ENCODE measurements at places on chromosomes 11 and 22. TPM values are rescaled to one million over a fixed set of nuclear protein-coding genes. Genes with fewer than 3 reads are reported as not detected.
A peak's percentile ranks its signal among the peaks of the same experiment; 100 is the strongest.

- peak; percentile 93 for DNase-seq
These were observed at the start of gene FBXO3 for GRCh38 chr11:33773987-33774735. Gene FBXO3, minus strand, starts transcription at chr11:33774520. Its CDS starts 23 bp downstream, at chr11:33774497.

GRCh38 chr11:65606876-65607613, 7.0 kb downstream of the MAP3K11 start:
- peak; percentile 21 for DNase-seq

The GVQW3 gene
- total RNA-seq, result 16.5 TPM

The CACNA1I gene
- 0.17 TPM for total RNA-seq

The ETS1 gene
- 503 TPM for total RNA-seq

The CALCA gene
- total RNA-seq, result not detected

- DNase-seq, result no peak
These were observed 16.7 kb upstream of the TMEM123 start for GRCh38 chr11:102469196-102469821.

- no peak for DNase-seq
These were observed 189.3 kb upstream of the NECTIN1 start for GRCh38 chr11:119918347-119918746.

The MAML2 gene
- total RNA-seq, result 0.26 TPM

DNA sequence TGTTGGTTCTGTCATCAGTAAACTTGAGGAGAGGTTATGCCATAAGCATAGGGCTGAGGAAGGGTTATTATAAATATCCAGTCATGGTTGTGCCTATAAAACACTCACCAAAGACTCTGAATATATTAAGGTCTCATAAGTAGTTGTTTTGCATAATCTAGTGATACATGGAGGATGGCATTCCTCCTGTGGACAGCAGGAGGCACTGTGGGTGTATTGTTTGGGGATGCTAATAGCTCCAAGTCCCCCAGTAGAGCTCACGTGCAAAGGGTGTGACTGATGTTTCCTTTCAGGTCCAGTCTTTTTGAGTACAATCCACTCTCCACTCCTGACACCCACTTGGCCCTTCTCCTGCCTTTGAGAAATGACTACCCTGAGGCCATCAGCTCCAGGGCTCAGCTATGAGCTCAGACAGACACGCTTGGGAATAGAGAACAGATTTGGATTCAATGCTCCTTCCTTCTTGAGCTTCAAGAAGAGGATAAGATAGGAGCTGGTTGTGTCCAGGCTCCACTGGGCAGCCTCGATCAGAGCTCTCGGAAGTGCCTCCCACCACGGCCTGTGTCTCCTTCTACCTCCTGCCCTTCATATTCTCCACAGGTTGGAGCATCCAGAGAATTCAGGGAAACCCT, 85.2 kb upstream of the IGLL5 start:
- DNase-seq, result peak; percentile 56

The GRAMD1B gene
- not detected for total RNA-seq

- peak; percentile 12 for DNase-seq
These were observed 4.4 kb upstream of the CNTF start for GRCh38 chr11:58617976-58618557.

The KRTAP5-2 gene
- not detected for total RNA-seq

DNA sequence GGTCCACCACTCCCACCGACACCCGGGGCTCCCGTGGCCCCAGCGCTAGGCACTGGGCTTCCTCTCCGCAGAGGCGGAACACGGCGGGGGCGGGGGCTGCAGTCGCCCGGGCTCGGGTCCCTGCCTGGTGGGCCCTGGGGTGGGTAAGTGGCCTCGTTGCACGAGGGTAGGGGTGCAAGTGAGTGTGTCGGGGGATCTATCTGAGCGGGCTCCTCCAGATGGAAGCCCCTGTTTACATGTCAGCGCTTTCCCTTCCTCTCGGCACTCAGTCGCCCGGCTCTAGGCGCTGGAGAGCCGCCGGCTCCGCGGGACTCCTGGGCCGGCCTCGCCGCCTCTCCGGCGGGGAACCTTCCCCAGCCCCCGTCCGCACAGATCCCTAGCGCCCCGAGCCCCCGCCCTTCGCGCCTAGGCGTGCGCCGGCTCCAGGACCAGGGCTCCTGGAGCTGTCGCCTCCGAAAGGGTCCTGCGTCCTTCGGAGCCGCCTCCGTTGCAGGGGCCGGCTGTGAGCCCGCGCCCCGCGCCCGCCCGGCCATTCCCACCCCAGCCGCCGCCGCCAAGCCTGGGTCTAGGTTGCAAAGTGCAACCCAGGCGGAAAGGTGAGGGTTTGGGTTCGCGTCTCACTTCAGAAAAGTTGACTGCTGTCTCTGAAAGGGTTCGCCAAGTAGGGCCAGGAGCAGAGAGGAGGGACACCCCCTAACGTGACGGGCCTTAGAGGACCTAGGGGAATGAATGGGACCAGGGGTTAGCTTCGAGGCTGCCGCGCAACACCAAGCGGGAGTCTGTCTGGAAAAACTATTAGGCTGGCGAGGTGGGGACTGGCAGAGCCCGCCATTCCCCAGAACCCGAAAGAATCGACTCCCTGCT, 978 bp downstream of the FLI1 start:
- peak; percentile 55 for DNase-seq

The LINC01488 gene
- total RNA-seq, result not detected

The APOA5 gene
- not detected for total RNA-seq

GRCh38 chr11:67640021-67640757, 626 bp upstream of the TBX10 start:
- DNase-seq, result peak; percentile 82

DNA sequence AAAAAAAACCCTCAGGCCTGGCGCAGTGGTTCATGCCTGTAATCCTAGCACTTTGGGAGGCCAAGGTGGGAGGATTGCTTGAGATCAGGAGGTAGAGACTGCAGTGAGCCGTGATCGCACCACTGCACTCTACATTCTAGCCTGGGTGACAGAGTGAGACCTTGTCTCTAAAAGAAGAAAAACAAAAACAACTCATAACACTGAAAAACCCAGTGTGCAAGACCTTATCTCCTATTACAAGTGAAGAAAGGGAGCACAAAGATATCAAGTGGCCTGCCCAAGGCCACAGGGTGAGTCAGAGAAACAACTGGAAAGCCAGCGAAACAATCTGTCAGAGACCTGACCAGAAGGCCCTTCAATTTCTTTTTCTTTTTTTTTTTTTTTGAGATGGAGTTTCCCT, 2.5 kb downstream of the TXN2 start:
- no peak for DNase-seq

The GRM5 gene
- total RNA-seq, result not detected

The RASD2 gene
- not detected for total RNA-seq

- DNase-seq, result no peak
These were observed 85.8 kb upstream of the RTL6 start for GRCh38 chr22:44583854-44584253.

DNA sequence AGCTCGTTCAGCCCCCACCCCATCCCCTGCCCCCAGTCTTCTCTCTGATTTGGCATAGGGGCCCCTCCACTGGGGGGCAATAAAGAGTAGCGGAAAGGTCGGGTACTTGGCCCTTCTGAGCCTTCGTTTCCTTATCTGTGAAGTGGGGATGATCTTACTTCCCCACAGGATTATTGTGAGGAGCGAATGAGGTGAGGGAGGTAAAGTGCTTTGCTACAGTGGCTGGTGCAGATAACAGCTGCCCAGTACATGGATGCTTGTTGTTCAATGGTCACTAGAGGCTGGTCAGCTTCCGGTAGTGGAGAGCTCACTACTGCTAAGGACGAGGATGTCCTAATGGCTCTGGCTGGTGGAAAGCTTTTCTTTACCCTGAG, 101.2 kb downstream of the CEP164 start:
- no peak for DNase-seq

The CD3G gene
- total RNA-seq, result not detected

The SHANK2 gene
- not detected for total RNA-seq

The CTR9 gene
- total RNA-seq, result 25.5 TPM
